Kidney tubule cell (primary cell): ENCODE measurements at places on chromosomes 5 and 9.

DNA sequence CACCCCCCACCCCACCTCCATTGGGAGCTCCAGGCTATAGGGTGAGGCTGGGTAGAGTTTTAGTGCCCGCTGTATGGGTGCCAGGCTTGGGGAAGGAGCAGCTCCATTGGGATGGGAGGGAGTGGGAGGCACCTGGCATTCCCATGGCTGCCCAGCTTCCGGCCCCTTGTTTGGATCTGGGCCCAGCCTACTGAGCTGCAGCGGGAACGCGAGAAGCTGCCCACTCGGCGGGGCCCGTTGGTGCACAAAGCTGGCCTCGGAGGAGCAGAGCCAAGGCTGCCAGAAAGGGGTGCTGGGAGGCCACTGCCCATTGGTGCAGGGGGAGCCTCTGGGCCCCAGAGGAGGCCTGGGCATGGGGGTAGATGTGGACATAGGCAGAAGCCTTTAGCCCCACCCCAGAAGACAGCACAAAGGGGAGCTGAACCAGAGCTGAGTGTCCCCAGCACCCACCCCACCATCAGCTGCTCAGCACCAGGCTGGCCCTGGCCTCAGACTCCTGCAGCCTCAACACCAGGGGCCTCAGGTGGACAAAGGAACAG is 4.4 kb downstream of the LCN9 start:
- DNase-seq, result no peak

DNA sequence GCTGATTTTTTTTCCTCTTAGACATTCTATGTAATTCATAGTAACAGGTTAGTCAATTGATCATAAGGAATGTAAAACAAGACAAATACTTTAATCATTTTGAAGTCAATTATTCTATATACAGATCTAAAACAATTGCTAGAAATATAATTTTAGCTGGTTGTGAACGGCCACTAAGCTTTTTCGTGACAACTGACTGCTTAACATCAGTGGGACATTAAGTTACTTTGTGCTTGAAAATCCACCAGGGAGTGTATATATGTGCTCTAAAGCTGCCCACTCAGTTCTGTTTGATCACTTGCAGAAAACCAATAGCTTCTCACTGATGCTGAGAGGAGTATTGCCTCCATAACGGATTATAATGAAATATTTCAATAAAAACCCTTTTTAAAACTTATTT is 370.2 kb upstream of the CCNH start:
- no peak for DNase-seq

- DNase-seq, result no peak
Measured at GRCh38 chr5:147892696-147893296, 13.5 kb downstream of the C5orf46 start.

GRCh38 chr9:133027134-133027533 is 3.7 kb upstream of the GTF3C5 start:
- no peak for DNase-seq

GRCh38 chr5:9516591-9516990 is 29.3 kb downstream of the SEMA5A start:
- no peak for DNase-seq

GRCh38 chr5:174514983-174515394 is 209.4 kb upstream of the MSX2 start:
- no peak for DNase-seq

- peak; percentile 84 for DNase-seq
Measured at GRCh38 chr5:83450183-83450966, 21.2 kb upstream of the VCAN start.

GRCh38 chr5:32559921-32560320 is 25.4 kb upstream of the SUB1 start:
- DNase-seq, result no peak

GRCh38 chr9:130872912-130873503 is 23.6 kb downstream of the QRFP start:
- no peak for DNase-seq
